ENCODE measurements at places on chromosomes 16 and 17.

- no peak for DNase-seq
Measured at GRCh38 chr16:62022688-62023087, 13.6 kb downstream of the CDH8 start.

DNA sequence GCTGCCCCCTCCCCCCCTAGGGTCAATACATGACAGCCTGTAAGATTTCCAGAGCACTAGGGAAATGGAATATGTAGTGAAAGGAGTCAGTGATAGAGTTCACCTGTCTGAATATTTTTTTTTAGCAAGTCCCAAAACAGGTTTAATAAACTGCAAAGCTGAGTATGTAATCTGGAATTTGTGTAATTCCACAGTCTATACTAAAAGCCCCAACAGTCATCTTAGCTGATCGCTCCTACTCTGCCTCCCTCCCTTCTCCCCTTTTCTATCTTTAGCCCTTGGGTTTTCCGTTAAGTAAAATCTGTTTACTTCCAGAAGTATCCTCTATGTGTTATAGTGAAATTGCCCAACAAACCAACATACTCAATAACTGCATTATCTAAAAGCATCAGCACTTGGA, 3.5 kb downstream of the CDH13 start:
- no peak for DNase-seq

GRCh38 chr16:50273888-50274325, 7.6 kb downstream of the ADCY7 start:
- no peak for DNase-seq

GRCh38 chr16:86392436-86393152, 117.7 kb upstream of the FOXF1 start:
- DNase-seq = no peak

- DNase-seq = peak; percentile 24
Measured at GRCh38 chr17:42760652-42761581, at the start of gene RAMP2. Gene RAMP2 (plus strand): TSS chr17:42761227. CDS start chr17:42761262, 35 bp downstream.

DNA sequence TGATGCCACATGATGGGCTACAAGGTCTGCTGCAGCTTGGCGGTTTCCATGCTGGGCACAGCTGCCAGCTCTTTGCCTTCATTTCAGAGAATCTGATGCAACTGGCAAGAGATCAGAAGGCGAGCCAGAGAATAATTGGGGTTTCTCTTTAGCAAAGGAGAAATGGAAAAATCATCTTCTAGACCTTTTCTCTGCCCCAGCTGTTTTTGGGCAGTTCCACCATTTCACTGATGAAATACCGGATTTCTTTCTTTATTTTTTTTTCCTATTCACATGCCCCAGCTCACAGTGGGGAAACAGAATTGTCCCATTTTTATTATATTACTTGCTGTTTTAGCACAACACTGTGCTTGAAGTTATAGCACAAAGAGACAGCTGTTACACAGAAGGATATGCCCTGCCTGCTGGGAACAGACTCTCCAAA, 439.3 kb upstream of the GOT2 start:
- no peak for DNase-seq

- no peak for DNase-seq
Measured at GRCh38 chr17:69245617-69246016, 17.0 kb upstream of the ABCA10 start.

- no peak for DNase-seq
Measured at GRCh38 chr16:3095869-3096268, 3.2 kb downstream of the ZSCAN10 start.

GRCh38 chr17:57350266-57350665, 93.9 kb downstream of the MSI2 start:
- DNase-seq = no peak

GRCh38 chr17:80125656-80126448, 21.1 kb downstream of the EIF4A3 start:
- no peak for DNase-seq

- no peak for DNase-seq
Measured at GRCh38 chr17:77470800-77471733, 330.3 kb downstream of the SEC14L1 start.

GRCh38 chr17:33366960-33367359, 73.9 kb upstream of the ASIC2 start:
- DNase-seq = no peak

DNA sequence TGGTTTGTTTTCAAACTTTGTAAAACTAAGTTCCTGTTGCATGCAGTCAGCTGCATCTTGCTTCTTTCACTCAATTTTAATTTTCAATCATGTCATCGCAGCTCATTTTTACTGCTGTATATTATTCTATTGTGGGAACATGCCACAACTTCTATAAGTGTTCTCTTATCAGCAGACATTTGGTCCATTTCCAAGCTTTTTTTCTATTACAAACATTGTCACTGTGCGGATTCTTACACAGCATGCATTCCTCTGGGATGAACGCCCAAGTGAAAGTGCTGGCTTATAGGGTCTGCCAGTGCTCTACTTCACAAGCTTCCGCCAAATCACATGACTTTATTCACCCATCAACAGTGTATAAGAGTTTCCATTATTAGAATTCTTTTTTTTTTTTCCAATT, 22.7 kb downstream of the GINS3 start:
- DNase-seq = no peak

DNA sequence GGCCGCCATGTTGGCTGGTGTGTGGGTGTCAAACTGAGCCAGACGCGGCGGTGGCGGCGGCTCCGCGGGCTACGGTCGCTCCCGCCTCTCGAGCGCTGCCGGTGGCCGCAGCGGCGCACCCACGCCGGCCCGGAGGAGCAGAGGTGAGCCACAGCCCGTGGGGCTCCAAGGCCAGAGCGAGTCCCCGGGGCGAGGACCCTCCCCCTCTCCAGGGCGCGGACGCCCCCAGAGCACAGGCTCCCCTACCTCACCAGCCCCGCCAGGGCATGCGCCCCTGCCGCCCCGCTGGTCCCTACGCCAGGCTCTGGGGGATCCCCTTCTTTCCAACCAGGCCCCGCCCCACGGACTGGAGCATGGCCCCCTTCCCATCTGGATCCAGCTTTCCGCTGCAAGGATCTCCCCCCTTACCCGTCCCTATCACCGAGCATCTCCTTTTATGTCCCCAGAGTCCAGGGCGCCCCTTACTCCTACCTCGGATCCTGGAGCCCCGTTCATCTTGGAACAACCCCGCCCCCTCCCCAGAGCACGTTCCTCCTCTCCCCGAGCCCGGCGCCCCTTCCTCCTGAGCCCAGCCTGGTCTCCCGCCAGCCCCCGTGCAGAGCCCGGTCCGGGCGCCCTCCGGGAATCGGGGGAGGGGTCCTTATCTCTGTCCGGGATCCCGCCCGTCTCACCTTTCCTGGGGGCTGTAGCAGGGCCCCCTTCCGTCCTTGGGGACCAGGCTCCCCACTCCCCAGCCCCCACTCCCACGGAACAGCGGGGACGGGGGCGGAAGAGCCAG, 412 bp downstream of the EPN2 start:
- peak; percentile 33 for DNase-seq

DNA sequence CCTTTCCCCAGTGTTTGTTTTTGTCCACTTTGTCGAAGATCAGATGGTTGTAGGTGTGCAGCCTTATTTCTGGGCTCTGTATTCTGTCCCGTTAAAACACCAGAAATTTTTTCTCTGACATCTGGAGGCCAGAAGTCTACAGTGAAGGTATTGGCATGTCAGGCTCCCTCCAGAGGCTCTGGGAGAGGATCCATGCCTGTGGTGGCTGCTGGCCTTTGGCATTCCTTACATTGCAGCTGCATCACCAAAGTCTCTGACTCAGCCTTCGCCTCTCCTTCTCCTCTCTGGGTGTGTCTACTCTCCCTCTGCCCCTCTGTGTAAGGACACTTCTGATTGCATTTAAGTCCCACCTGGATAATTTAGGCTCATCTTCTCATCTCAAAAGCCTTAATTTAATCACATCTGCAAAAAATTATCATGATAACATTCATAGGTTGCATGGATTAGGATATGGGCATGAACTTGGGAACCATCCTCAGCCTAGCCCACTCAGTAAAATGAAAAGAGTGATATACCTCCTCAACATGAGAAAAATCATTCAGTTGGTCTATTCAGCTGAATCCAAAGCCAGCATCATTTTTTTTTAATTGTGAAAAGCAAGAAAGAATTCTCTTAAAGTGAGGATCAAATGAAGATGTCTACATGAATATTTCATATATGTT, 78.0 kb downstream of the MAP2K6 start:
- DNase-seq = no peak

- no peak for DNase-seq
Measured at GRCh38 chr16:19748389-19749168, 30.5 kb downstream of the IQCK start.

DNA sequence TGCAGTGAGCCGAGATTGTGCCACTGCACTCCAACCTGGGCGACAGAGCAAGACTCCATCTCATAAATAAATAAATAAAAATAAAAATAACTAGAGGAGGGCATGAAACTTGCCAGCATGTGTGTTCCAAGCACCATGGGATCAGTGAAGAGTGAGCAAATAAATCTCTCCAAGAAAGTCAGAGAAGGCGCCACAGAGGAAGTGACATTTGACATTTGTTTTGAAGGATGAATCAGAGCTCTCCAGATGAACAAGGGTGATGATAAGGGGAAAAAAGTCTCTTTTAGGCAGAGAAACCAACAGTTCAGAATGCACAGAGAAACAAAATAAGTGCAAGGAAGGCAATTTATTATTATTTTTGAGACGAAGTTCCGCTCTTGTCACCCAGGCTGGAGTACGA, 50.3 kb downstream of the IST1 start:
- no peak for DNase-seq

- DNase-seq = peak; percentile 54
Measured at GRCh38 chr16:67000384-67001351, 12.3 kb downstream of the CES4A start.
